ENCODE measurements at places on chromosomes 16 and 17. TPM values are rescaled to one million over a fixed set of nuclear protein-coding genes. Genes with fewer than 3 reads are reported as not detected.

- no peak overlapping the region for H3K4me3 ChIP-seq
- no peaks in the 10 kb centered on the region for H3K36me3 ChIP-seq
- no peak overlapping the region for H3K27ac ChIP-seq
- H3K4me1 ChIP-seq = no peaks in the 10 kb centered on the region
Measured at GRCh38 chr17:53058031-53058430, 764.7 kb upstream of the KIF2B start.

DNA sequence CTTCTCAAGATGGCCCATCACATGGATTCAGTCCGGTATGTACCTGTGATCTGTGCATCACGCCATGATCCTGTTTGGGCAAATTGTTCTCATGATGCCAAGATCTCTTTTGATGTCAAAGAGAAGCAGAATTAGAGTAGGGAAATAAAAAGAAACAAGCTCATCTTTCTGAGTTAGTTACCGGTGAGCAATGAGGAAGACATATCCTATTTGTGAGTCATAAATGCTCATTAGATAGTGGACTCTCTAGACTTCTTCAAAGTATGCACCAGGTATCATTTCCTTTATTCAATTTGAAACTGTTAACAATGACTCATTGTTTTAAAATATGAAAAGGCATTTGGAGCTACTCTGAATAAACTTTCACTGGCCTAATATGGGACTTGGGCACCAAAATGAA is 8.0 kb upstream of the KRTAP4-12 start:
- H3K27ac ChIP-seq = no peak overlapping the region
- no peaks in the 10 kb centered on the region for H3K27me3 ChIP-seq
- no peak for DNase-seq
- no peaks in the 10 kb centered on the region for H3K36me3 ChIP-seq
- H3K4me3 ChIP-seq = no peak overlapping the region
- no peaks in the 10 kb centered on the region for H3K4me1 ChIP-seq

DNA sequence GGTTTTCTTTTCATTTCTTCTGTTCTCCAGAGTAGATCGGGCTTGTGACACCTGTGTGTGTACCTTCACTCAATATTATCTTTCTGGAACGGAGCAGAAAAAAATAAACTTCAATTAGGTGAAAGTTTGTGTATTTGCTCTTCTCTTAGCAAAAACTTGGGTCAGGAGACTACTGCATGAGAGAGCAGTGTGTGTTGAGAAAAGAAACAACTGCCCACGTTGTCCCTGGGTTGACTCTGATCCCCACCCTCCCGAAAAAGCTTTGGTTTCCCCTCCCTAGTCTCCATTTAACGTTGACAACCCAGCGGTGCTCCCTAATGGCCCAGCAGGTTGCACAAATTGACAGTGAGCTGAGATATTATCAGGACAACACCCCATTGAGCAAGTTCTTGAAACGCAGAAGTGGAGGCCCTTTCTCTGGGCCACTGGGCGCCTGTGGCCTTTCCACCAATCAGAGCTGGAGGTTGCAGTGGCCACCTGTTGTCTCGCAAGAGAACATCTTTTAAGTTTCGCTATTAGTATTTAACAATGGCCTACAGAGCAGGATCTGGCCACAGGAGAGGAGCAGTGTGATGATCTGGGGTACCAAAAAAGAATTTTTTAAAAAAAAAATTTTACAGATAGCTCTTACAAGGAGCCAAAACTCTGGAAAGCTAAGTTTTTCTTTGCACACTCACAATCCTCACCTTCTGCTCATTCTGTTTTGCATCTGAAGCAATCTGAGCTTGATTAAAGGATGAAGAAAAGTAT is 1.5 kb upstream of the TOX3 start:
- DNase-seq = peak; percentile 30
- peak overlapping the region; percentile 78 for H3K27ac ChIP-seq
- H3K4me3 ChIP-seq = no peak overlapping the region

- H3K4me3 ChIP-seq = no peak overlapping the region
- H3K4me1 ChIP-seq = no peaks in the 10 kb centered on the region
- no peak overlapping the region for H3K27ac ChIP-seq
- no peaks in the 10 kb centered on the region for H3K36me3 ChIP-seq
- DNase-seq = no peak
Measured at GRCh38 chr16:27281243-27281642, 12.7 kb upstream of the NSMCE1 start.

GRCh38 chr16:26701243-26701886 is 365.4 kb upstream of the C16orf82 start:
- no peaks in the 10 kb centered on the region for H3K36me3 ChIP-seq
- no peak overlapping the region for H3K4me3 ChIP-seq
- no peak for DNase-seq
- no peak overlapping the region for H3K27ac ChIP-seq

GRCh38 chr17:50420419-50421112 is 5.5 kb upstream of the ACSF2 start:
- DNase-seq = no peak
- H3K27me3 ChIP-seq = no peaks in the 10 kb centered on the region
- no peak overlapping the region for H3K4me3 ChIP-seq

GRCh38 chr17:78933025-78933958 is 8.1 kb upstream of the TIMP2 start:
- no peaks in the 10 kb centered on the region for H3K27me3 ChIP-seq
- peak; percentile 64 for DNase-seq
- H3K4me3 ChIP-seq = no peak overlapping the region

DNA sequence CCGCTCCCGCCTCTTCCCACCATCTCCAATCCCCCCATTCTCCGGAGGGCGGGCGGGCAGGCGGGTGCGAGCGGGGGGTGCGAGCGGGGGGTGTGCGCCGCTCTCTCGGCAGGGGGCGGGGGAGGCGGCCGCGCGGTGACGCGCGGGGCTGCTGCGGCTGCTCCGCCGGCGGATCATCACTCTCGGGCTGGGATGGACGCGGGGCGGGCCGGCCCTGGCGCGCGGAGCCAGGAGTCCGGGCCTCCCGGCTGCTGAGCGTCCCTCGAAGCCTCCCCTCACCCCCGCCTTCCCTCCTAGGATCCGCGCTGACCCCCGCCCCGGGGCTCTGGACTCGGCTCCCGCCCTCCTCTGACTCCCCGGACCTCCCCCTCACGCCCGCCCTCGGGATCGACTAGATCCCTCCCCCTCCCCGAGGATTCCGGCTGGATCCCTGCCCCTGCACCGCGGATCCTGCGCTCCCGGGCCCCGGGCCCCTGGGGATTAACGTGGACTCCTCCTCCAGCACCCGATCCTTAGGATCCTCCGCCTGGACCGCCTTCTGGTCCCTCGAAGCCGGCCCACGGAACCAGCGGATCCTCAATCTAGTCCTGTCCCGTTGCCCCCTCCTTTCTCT is 946 bp upstream of the TMEM256 start:
- peaks cover 30% of the 10 kb centered on the region for H3K4me1 ChIP-seq
- no peaks in the 10 kb centered on the region for H3K27me3 ChIP-seq
- peak overlapping the region; percentile 80 for H3K4me3 ChIP-seq

GRCh38 chr17:57982452-57983170 is 5.4 kb downstream of the VEZF1 start:
- H3K4me3 ChIP-seq = no peak overlapping the region
- no peak overlapping the region for H3K27ac ChIP-seq
- H3K27me3 ChIP-seq = no peaks in the 10 kb centered on the region

- peak overlapping the region; percentile 48 for H3K27ac ChIP-seq
- H3K4me3 ChIP-seq = no peak overlapping the region
- peaks cover 17% of the 10 kb centered on the region for H3K4me1 ChIP-seq
- H3K27me3 ChIP-seq = no peaks in the 10 kb centered on the region
- DNase-seq = peak; percentile 58
- peaks cover 41% of the 10 kb centered on the region for H3K36me3 ChIP-seq
Measured at GRCh38 chr17:80254396-80255251, 6.0 kb upstream of the RNF213 start.

DNA sequence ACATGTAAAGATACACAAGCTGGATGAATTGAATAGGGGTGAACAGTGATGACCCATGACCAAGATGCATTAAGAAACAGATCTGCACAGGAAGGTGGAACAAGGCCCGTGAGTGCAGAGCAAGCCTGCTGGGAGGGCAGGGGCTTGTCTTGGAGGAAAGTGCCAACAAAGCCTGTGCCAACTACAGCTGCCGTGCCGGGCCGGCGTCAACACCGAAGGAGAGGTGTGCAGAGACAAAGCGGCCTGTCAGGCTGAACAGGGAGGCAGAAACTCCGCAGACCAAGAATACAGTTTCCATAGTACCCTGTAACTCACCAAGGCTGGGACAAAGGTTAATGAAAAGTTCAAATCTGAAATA is 46.7 kb downstream of the ANKRD11 start:
- peak; percentile 71 for DNase-seq
- no peaks in the 10 kb centered on the region for H3K27me3 ChIP-seq
- no peak overlapping the region for H3K4me3 ChIP-seq
- H3K4me1 ChIP-seq = peaks cover 77% of the 10 kb centered on the region
- no peaks in the 10 kb centered on the region for H3K36me3 ChIP-seq

GRCh38 chr17:82097184-82097918 is 685 bp downstream of the FASN start:
- H3K27me3 ChIP-seq = no peaks in the 10 kb centered on the region
- H3K27ac ChIP-seq = peak overlapping the region; percentile 91
- H3K4me1 ChIP-seq = peaks cover 44% of the 10 kb centered on the region
- peak; percentile 58 for DNase-seq

GRCh38 chr17:39525801-39526506 is 64.7 kb downstream of the CDK12 start:
- no peak overlapping the region for H3K27ac ChIP-seq
- H3K27me3 ChIP-seq = no peaks in the 10 kb centered on the region

DNA sequence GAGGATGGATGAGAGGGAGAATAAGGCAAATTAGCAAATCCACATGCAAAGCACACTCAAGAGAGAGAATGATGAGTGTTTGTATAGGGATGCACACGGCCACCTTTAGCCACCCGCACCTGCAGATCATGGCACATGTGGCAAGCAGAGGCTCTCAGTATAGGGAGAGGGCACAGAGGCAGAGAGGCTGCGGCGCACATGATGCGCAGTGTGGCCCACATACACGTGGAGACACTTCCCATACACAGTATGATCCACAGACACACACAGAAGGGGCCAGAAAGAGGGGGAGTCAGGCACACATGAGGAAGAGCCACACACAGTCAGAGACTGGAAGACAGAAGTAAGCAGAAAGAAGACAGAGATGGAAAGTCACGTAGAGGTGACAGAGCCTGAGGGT is 6.5 kb upstream of the CHD3 start:
- no peak overlapping the region for H3K27ac ChIP-seq
- H3K36me3 ChIP-seq = peaks cover 18% of the 10 kb centered on the region
- DNase-seq = no peak
- peaks cover 52% of the 10 kb centered on the region for H3K4me1 ChIP-seq

DNA sequence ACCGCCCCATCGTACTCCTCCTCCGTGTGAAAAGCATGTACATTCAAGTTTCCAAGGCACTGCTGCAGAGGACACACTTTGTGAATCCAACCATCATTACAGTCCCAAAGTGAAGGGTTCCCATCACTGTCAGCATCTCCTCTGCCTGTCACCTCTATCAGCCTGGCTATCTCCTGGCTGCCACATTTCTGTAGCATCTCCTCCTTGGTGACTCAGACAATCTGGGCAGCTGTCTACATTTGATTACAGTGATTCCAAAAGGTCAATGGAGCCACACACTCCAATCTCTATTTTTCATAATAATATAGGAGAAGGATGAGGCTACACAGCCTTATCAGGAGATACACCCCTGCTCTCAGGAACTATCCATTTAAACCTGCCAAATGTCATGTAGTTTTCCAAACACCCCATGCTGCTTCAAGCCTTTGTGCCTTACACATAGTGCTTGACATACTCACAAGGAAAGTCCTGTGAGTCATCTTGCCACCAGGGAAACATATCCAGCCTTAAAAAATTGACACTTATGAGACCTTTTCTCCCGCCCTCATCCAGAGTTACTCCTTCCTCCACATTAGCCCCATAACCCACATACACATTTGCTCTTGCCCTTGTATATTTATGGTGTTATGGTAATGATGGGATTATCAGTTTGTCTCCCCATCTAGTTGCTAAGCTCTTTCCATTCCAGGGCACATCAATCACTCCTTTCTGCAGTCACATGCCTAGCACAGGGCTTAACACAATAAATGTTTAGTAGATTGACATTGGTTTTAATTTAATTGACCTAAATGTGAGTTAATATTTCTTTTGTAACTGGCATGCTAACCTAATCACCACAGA is 250.1 kb upstream of the CDH5 start:
- H3K36me3 ChIP-seq = no peaks in the 10 kb centered on the region
- H3K27ac ChIP-seq = no peak overlapping the region
- no peaks in the 10 kb centered on the region for H3K27me3 ChIP-seq

DNA sequence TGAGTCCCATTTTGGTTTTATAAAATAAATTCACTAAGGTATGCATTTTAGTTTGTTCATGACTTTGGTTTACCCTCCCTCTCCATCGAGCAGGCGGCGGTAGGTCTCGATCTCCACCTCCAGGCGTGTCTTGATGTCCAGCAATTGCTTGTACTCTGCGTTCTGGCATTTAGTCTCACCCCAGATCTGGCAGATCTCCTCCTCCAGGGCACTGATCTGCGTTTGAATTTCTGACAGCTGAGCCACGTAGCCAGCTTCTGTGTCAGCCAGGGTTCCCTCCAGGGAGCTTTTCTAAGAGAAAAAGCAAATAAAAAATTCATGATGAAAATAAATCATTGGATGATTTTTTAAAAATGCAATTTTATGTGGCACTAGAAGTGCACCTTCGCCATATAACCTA is 4.2 kb downstream of the KRT24 start:
- H3K27me3 ChIP-seq = no peaks in the 10 kb centered on the region
- DNase-seq = no peak
- H3K4me3 ChIP-seq = no peak overlapping the region
- H3K4me1 ChIP-seq = peaks cover 17% of the 10 kb centered on the region

The CA4 gene
- not detected for total RNA-seq

The HSD11B2 gene
- 18.0 TPM for total RNA-seq

The ADORA2B gene
- total RNA-seq = 18.8 TPM

The PLA2G10 gene
- total RNA-seq = not detected

The CFAP97D1 gene
- total RNA-seq = not detected

The DOC2B gene
- 4.3 TPM for total RNA-seq

The KRT33A gene
- total RNA-seq = not detected

The HOXB6 gene
- total RNA-seq = 150 TPM
